ENCODE measurements at places on chromosomes 3 and 15.

GRCh38 chr3:10398341-10398740 lies 77.4 kb upstream of the SEC13 start:
- DNase-seq: no peak

- no peak for DNase-seq
Observed at GRCh38 chr3:175980486-175981090, 1121.5 kb downstream of the NAALADL2 start.

DNA sequence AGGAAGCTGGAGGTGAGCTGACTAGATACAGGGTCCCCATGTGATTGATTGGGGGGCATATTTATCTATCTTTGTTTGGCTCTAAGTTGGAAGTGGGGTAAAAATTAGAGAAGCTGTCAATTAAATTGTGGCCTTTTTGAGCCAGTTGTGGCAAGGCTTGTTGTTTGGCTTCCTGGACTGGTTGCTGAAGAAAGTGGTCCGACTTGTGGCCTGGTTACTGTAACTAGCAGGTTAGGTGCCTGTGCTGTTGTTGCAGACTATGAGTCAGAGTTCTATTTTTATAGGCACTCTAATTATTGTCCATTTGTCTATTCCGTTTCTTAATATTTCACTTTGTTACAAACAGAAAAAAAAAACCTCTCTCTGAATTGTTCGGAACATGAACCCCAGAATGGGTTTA lies 129.1 kb upstream of the CNTN6 start:
- no peak for DNase-seq

DNA sequence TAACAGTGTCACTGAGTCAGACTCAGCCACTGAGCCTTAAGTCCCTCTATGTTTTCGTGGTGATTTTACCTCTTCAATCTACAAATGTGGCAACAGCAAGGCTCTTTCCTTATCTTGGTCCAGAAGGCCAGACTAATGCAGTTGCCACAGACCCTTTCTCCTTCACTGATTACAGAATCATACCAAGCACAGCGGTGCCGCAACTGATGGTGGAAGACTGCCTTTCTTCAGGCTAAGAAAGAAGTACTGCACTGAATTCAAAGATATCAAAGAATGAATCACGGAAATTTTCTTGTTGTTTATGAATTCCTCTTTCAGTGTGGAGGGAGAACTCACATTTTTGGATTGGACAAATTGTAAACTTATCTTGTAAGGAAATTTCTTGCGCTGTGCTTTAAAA lies 18.6 kb downstream of the DCP1A start:
- no peak for DNase-seq

DNA sequence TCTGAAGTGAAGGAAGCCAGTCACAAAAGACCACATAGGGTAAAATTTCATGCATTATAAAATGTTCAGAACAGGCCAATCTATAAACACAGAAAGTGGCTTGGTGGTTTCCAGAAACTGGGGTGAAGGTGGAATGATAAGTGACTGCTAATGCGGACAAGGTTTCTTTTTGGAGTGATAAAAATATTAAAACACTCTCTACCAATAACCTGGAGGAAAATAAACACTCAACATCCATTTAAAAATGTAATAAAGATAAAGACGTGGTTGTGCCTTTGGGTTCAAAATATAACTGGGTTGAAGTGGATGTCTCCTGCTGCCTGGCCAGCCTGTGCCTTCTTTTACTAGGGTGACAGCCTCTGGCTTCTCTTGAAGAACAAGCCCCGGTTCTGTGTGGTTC lies 70.9 kb upstream of the GCNT3 start:
- no peak for DNase-seq

GRCh38 chr3:15998911-15999310 lies 175.6 kb upstream of the GALNT15 start:
- DNase-seq: no peak

DNA sequence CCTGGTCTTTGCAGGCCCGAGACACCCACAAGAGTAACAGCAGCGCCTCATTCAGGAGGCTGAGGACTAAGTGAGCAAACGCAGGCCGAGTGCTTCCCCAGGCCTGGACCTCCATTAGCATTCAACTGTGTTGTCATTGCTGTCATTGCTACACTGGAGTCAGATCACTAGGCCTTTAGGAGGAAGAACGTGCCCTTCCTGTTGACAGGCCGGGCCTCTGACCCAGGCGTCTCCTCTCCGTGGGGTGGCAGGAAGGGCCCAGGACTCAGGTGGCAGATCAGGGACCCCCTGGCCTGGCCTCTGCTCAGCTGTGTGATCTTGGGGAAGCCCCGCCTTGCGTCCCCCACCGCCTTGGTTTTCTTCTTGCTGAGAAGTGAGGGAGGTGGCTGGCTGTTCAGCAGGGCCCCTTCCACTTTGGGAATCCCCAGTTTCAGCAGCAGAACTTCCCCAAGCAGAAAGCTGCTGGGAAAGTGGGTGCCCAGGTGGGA lies 19.1 kb downstream of the ZDHHC19 start:
- DNase-seq: no peak

DNA sequence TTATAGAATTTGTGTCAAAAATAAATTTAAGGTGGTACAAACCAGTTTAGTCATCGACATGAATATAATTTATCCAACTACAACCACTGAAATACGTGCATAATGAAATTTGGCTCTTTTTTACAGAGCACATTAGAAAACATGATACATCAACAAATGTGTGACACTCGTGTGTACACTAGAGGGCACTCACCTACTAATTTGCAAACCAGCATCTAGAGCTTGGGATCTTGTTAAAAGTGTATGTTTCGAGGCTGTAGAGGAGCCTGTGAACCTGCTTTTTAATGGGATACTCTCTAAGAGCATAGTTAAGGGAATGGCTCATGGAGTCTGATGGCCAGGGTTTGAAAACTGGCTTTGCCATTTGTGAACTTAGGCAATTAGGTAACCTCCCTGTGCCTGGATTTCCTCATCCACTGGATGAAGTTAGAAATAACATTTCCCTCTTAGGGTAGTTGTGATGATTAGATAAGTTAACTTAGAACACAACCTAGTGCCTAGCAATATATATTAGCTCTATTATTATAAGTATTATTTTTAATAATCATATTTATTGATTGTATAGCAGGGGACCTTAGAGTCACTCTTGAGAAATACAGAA lies 8.8 kb upstream of the CPOX start:
- DNase-seq: no peak

GRCh38 chr15:65027593-65027992 lies 1.8 kb downstream of the MTFMT start:
- no peak for DNase-seq

All from type B pancreatic cell (in vitro differentiated cells).